ENCODE measurements at places on chromosomes 2 and 18.

DNA sequence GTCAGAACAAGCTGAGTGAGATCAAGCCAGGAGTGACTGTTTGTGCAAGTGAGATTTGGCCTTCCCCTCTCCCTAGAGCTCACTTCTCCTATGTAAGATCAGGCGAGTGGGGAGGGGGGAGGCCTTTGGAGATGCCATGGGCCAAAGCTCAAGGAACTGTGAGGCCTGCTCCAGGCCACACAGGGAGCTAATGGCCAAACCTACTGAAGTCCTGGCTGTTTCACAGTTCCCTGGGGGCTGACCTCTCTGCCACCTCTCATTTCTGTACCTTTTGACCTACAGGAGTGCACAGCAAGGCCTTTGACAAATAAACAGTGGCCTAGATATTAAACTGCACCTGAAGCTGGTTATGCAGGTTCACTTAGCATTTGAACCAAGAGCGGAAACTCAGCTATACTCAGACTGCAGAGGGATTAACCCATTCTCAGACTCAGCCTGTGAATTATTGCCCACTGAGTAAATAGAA is 235.0 kb upstream of the NT5C1B start:
- DNase-seq = no peak

DNA sequence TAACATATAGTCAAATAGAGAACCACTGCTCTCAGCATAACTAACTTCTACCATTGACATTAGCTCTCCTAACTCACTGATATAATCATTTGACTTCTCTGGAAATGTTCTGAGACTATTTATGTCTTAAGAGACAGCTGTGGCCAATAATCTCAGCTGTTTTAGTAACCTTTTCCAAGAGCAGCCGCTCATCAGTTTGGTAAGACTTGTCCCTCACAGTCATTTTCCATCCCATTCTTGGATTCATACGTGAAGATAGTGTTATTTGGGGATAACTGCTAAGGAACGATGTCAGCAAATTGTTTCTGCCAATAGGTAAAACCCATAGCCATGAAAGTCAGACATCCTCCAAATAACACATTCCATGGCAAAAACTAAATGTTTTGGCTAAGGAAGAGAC is 127.8 kb downstream of the LNPK start:
- no peak for DNase-seq

- no peak for DNase-seq
These were observed 46.8 kb upstream of the NCK2 start for GRCh38 chr2:105697781-105698449.

DNA sequence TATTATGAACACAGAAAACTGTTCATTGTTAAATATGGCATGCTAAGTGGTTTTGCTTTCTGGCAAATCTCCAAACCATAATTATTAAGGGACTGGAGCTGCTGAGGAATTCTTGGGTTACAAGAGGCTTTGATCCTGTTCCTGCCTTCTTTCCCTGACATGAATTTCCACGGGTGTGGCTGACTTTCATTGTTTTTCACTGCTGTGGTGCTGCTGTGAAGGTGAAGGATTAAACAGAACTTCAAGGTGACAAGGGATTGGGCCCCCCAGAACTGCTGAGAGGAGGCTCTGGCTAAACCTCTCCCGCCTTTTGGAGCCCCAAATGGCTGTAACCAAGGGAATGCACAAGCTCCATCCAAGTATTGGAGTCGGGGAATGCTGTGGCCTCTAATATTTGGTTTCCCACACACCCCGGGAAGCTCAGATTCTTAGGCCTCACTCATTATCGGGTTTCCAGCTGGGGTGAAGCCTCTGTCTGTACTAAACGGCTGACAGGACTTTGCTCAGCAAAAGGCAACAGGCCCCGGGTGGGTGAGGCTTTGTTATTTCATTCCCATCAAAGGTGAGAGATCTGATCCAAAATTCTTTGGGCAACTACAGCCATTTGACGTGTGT is 29.0 kb upstream of the ZFP36L2 start:
- DNase-seq = no peak

GRCh38 chr2:228086561-228086960 is 94.9 kb downstream of the SPHKAP start:
- DNase-seq = no peak

DNA sequence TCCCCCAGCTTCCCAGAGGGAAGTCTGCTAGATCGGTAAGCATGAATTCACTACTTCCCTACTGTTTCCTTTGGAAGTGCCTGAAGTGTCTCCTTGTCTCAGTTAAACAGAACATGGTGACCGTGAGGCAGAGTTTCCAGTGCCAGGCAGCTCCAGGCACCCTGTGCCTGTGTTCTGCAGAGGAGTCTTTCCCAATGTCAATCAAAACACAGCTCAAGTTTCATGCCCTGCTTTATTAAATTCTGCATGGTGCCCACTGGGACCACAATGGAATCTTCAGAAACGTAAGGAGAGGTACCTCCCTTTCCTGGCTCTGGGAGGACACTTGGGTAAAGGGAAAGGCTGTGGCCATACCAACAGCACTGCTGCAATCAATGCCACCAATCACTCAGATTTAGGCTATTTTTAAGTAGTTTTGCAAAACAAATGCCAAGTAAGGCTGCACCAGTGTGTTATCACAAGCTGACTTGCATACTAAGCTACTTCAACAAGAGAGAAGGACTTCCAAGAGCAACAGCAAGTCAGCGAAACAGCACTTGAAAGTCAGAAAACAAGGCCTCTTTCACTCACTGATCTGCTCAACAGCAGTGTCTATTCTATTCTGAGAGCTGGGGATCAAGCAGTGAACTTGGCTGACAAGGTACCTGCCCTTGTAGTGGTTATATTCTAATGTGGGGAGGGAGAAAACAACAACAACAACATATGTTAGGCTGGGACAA is 14.9 kb downstream of the LPIN2 start:
- no peak for DNase-seq

GRCh38 chr18:23479829-23480505 is 23.3 kb upstream of the RMC1 start:
- no peak for DNase-seq

GRCh38 chr18:13067124-13067523 is 76.0 kb downstream of the CEP192 start:
- no peak for DNase-seq

DNA sequence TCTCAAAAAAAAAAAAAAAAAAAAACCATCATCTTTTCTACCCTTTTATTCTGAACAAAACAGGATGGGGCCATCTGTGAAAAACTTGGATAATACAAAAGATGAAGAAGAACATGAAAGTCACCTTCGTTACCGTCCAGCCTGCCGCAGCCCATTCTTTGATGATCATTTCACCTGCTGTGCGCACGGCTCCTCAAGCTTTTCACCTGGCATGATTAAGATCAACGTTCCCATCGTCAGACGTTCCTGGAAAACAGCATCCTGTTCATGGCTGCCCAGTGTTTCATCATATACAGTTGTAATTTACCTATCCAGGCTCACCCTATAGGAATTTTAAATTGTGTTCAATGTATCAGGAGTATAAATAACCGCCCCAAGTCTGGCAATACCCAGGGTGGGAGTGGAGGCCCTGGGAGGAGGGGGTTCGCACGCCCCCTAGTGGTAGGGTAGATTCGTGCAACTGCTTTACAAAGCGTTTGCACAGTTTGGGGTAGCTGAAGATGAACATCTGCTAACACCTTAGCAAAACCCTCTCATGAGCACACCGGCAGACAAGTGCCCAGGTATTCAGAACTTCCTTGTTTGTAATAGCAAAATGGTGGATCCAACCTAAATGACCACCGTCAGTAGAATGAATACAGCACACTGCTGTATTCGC is 49.0 kb upstream of the GLI2 start:
- DNase-seq = no peak

GRCh38 chr18:64180617-64181016 is 31.7 kb upstream of the LINC00305 start:
- no peak for DNase-seq

GRCh38 chr2:113937501-113937900 is 47.6 kb downstream of the ACTR3 start:
- no peak for DNase-seq

- DNase-seq = no peak
These were observed 317.1 kb upstream of the SPRED2 start for GRCh38 chr2:65749545-65749944.

GRCh38 chr2:54402350-54402749 is 53.8 kb upstream of the SPTBN1 start:
- DNase-seq = no peak

DNA sequence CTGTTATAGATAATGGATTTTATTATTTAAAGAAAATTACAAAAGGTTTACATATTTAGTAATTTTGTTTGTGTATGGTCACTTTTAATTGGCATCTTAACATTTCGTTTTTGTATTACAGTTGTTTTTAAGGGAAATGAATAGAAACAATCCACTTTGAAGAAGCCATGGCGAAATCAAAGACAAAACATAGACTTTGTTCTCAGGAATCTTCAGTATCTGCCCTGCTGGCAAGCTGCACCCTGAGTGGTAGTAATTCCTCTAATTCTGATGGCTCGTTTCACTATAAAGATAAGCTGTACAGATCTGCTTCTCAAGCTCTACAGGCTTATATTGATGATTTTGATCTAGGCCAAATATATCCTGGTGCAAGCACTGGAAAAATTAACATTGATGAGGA is 2.7 kb downstream of the C18orf54 start:
- no peak for DNase-seq

DNA sequence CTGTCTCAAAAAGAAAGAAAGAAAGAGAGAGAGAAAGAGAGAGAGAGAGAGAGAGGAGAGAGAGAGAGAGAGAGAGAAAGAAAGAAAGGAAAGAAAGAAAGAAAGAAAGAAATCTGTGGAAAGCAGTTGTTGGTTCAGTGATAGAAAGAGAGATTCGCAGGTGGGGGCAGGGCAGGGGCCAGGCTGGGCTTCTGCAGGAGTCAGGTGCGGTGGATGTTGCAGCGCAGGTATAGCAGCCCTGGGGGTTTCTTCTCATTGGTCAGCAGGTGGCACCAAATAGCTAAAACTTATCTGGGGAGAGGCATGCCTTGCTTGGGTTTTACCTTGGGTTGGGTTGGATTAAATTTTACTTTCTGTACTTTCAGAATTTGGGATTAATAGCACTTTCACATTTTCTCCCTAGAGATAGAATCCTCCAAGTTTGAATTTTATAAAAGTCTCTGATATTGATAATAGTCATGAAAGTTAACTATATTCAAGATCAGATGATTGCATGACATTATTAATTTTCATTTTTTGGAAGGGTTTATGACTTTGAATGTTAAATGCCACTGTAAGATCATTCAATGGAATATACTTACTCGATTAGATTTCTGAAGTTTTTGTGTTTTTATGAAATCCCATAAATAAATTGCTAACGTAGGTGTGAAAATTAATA is 66.6 kb downstream of the SPTBN1 start:
- peak; percentile 15 for DNase-seq

Measured in NCI-H1930 (cell line).